ENCODE measurements at places on chromosomes 13 and 19.

GRCh38 chr19:58409010-58409790 is 751 bp downstream of the ZNF584 start:
- DNase-seq = peak; percentile 53

DNA sequence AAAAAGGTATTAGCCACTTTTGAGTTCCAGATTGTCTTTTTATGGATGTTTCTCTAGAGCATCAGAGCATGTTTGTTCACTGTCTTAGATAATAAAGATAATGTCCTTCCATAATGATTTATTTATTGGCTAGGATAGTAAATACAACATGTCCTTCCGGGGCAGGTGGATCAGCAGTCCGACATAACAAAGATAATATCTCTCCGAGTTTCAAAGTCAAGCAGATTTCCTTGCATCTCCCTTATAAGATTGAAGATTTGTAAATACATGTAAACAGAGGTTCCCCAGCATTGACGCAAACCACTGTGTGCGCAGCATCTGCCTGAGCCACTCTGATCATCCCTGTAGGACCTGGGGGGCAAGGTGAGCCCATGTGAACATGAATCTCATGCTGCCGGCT is 8.8 kb upstream of the KLK15 start:
- no peak for DNase-seq

DNA sequence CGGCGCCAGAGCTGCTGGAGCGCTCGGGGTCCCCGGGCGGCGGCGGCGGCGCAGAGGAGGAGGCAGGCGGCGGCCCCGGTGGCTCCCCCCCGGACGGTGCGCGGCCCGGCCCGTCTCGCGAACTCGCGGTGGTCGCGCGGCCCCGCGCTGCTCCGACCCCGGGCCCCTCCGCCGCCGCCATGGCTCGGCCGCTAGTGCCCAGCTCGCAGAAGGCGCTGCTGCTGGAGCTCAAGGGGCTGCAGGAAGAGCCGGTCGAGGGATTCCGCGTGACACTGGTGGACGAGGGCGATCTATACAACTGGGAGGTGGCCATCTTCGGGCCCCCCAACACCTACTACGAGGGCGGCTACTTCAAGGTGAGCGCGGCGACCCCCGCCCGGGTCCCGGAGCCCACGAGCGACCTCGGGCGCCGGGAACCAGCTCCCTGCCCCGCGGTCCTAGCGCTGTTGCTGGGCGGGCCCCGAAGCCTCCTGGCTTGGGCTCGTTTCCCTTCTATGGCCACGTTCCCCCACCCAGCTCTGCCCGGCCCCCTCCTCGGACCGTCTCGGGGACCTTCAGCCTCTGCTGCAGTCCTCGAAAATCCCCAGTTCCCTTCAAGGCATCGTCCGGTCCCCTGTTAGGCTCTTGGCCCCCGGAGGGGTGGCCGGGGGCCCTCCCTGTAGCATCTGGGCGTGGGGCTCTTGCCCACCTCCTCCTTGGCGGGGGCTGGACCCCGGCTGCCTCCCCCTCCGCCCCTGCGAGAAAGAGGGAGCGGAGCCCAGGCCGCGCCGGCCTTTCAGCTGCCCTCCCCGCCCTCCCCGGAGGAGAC is at the start of gene CDC34:
Gene CDC34 (plus strand): TSS at position 8 of the 808 bp plus-strand sequence. CDS start 172 bp downstream, at position 180.
- DNase-seq = no peak

DNA sequence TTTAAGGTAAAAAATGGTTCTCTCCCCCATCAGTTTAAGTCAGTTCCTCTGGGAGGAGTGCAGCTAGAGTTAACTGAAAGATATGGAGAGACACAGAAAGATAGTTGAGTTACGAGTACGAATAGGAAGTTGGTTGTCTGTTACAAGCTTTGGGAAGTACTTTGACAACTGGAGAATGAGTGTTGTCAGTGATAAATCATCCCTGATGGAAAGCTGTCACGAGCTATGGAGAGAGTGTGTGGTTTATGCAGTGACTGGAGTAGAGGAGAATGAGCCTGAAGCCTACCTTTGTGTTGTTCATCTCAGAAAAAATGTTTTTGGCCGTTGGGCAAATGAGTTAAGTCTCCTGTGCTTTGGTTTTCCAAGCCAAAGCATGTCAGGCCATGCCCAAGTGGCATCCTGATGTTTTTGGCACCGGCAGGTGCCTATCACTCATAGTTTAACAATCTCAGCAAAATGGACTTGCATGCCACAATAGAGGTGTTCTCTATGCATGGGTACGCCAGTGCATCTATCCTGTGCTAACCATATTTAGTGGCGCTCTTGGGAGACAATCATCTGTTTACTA is 350.2 kb downstream of the IRS2 start:
- no peak for DNase-seq

GRCh38 chr13:51737609-51738008 is 66.4 kb downstream of the DHRS12 start:
- no peak for DNase-seq

GRCh38 chr13:87981416-87981815 is 310.2 kb downstream of the SLITRK5 start:
- DNase-seq = no peak

DNA sequence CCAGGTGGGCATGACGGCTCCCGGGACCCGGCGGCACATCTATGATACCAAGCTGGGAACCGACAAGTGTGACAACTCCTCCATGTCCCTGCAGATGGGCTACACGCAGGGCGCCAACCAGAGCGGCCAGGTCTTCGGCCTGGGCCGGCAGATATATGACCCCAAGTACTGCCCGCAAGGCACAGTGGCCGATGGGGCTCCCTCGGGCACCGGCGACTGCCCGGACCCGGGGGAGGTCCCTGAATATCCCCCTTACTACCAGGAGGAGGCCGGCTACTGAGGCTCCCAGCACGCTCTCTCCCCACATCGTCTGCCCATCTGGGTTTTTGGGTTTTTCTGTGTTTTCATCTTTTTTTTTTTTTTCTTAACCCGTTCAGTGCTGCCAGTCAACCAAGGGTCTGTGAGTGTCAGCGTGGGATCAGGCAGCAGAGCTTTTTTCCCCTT is 2.3 kb upstream of the ABCA7 start:
- DNase-seq = no peak

DNA sequence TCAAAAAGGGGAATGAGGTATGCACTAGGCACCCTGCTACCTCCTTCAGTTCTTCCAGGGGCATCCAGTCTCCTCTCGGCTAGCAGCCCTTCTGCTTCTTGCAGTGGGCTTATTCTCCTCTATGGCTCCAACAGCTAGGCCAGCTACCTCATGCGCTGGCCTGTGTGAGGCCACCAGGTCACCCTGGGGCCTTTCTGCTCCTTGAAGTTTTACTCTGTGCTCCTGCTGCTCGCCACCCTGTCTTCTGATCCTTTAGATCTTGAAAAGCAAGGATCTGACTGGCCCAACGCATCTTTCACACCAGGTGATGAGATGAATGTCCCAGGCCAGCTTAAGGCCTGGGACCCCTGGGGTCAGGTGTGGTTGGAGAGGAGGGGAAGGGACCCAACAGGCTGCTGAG is 66.2 kb downstream of the RUBCNL start:
- DNase-seq = no peak

DNA sequence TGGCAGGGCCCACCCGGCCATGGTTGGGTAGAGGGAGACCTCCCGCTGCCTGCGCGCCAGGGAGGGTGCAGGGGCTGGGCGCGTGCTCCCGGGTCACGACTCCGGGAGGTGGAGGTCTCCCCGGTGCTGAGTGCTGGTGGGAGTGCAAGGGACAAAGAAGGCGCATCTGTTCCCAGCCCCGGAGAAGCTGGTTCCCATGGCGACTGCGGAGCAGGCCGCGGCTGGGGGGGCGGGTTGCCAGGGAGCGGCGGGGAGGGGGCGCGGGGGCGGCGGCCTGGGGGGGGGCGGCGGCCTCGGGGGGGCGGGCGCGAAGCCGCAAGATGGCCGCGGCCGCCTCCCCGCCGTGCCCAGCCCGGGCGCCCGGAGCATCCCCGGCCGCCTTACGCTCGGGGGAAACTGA is 1.2 kb downstream of the CBARP start:
- no peak for DNase-seq

GRCh38 chr19:51549533-51550324 is 18.3 kb upstream of the SIGLEC6 start:
- no peak for DNase-seq

- no peak for DNase-seq
These were observed 29.5 kb downstream of the PEPD start for GRCh38 chr19:33492090-33492489.

DNA sequence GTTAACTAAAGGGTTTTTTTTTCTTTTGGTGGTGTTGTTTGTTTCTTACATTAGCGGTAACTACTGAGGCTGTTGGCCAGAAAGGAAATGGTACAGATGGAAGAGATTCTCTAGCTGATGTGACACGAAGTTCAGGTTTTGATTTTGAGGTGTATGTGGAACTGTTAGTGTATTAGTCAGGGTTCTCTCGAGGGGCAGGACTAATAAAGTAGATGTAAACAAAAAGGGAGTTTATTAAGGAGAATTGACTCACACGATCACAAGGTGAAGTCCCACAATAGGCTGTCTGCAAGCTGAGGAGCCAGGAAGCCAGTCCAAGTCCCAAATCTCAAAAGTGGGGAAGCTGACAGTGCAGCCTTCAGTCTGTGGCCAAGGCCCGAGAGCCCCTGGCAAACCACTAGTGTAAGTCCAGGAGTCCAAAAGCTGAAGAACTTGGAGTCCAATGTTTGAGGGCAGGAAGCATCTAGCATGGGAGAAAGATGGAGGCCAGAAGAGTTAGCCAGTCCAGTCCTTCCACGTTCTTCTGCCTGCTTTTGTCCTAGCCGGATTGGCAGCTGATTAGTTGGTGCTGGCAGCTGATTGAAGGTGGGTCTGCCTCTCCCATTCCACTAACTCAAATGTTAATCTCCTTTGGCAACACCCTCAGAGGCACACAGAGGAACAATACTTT is 577.6 kb downstream of the EFNB2 start:
- no peak for DNase-seq

- DNase-seq = peak; percentile 36
These were observed 518 bp downstream of the KLF2 start for GRCh38 chr19:16325161-16325527.

DNA sequence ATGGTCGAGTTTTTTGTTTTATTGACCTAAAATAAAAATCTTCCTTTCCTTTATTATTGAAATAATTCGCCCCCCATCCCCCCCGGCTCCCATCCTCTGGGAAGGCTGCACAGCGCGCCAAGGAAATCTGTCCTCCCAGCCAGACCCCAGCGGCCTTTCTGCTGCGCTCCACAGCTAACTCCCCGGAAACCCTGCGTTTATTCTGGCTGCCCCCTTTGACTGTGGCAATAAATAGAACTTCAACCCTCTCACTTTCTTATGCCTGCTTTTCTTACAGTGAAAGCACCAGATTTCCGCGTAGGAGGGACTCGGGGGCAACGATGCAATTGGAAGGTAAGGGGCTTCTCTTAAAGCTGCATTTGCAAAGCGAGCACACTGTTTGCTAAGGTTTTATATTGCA is 9.7 kb upstream of the C19orf12 start:
- no peak for DNase-seq

DNA sequence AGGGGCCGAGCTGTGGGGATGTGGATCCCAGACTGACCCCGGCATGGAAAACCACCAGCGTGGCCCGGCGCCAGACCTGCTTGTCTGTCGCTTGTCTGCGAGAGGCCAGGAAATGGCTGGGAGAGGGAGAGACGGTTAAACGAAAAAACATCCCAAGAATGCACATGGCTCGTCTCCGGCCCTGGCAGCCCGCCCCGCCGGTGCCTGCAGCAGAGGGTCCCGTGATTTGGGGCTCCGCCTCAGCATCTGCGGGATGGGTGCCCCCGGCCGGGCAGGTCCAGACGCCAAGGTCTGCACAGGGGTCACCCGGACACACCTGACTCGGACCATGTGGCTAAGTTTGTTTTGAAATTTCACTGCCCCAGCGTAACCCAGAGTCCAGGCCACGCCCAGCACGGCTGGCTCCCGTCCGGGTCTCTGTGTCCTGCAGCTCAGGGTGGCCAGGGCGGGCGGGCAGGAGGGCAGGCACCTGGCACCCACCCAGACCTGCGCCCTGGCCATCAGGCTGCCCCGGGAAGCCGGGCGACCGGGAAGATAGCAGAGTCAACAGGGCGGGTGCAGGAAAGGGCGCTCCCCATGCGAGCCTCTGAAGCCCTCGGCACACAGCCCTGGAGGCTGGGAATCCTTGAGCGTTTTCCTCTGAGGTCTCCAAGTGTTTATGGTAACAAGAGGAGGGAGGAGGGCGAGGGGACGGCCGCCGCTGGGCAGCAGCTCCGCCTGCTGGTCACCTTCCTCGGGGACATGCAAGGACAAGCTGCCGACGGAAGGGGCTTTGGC is 103.2 kb downstream of the GADD45B start:
- DNase-seq = peak; percentile 90

GRCh38 chr19:1833540-1833939 is 14.7 kb downstream of the REXO1 start:
- no peak for DNase-seq

GRCh38 chr19:271856-272255 is 19.3 kb downstream of the PLPP2 start:
- DNase-seq = no peak

- no peak for DNase-seq
These were observed 17.8 kb upstream of the KLF2 start for GRCh38 chr19:16306728-16307402.

DNA sequence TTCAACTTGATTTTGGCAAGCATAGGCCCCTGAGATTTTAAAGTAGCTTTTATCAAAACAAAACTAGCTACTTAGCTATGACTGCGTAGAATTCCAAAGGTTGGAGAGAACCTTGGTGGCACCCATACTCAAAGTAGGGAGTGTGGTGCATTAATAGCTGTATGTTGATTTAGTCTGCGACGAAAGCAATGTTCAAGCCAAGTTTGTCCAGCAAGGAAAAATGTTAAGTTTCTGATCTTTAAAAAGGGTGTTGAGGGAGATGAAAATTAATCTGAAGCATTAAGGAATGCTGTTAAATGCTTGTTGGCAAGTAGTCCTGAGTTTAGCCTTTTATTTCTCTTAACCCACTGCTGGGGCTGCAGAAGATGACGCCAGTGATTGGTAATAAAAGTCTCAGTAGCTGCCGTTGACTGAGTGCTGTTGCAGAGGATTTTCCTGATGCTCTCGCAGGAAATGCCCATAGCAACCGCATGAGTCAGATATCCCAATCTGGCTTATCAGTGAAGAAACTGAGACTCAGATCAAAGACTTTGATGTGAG is 75.9 kb upstream of the RNF113B start:
- peak; percentile 92 for DNase-seq

DNA sequence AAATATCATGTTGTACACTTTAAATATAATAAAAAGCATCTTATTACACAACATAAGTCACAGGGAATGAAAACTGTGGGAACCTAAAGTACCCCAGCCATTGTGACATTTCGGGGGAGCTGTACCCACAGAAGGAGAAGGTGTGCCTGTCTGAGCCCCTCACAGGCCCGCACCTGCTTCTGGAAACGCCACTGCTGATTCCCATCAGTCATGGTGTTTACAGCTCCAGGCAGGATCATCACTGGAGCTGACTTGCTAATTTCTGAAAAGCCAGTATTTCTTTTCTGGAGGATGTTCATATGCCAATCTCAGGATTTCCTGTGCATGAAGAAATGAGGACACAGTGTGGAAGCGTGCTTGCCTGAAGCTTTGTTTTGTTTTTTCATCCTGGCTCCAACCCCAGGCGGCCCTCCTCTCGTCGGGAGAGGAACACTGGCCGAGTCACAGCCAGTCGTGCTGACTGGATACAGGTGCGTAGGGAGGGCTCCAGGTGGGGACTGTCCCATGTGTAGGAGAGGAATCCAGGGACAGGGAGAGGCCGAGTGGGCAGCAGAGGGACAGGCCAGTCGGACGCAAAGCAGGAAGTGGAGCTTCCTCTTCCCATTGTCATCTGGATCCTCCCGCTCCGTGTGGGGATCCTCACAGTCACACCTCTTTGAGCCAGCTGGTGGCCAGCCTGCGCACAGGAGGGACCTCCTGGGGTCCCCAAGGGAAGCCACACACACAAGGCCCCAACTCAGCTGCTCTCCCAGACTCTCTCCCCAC is 4.2 kb upstream of the ATP12A start:
- DNase-seq = no peak
